Activated CD4-positive, alpha-beta memory T cell treated with anti-CD3 and anti-CD28 coated beads, Interleukin-2, amount 10 ng/mL, durations not matched to agents 7 days and 5 days (primary cell): ENCODE measurements at places on chromosomes 3 and 15.

DNA sequence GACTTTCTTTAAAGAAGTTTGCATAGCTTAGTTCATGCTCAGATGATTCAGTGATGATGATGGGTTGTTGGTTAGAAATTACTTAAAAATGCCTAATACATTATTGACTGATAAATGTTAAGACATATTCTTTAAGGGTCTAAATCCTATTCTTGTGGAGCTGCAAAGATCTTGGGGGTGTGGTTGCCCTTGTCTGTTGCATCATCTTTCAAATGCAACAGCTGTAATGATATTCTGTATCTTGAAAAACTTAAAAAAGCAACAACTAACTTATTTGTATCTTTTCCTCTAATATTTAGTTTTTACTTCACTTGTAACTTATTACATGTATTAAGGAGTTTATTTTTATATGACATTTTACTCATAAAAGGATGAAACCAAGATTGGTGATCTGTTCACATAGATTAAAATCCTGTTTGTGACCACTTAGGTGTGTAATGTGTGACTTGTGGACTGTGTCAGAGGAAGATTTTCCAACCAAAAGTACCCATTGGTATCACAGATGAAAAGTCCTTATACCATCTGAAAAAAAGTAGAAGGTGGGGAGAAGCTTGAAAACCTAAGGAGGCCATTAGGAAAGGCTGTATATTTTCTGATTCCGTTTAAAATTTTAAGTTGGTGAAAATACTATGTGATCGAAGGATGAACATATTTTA lies 142.8 kb downstream of the IGF1R start:
- no peak for DNase-seq

DNA sequence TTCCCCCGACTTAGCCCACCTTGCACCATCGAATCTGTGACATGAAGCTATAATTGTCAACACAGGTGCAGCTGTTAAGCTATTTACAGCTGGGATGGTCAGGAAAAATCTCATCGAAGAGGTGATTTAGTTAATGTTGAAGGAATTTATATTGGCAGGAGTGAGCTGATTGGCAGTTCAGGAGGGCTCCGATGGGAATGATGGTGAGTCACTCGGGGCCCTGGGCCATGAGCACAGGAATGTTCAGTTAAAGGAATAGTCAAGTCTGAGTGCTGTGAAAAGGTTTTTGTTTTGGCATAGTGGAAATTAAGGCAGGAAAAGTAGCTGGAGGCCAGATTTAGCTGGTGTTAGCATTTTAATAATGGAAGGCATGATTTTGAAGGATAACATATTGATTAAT lies 95.7 kb downstream of the OXSM start:
- no peak for DNase-seq

DNA sequence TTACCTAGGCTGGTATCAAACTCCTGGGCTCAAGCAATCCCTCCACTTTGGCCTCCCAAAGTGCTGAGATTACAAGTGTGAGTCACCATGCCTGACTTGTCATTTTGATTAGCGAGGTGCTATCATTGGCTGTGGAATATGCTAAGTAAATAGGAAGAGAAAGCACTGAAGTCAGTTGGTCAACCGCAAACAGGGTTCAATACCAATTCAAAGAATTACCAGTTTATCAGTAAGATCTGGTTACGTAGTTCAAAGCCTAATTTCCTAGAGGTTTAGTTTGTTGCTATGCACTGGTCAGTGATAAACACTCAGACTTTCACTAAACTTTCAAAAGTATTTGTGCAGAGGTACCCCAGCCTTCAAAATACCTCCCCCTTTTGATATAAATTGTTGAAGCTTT lies 29.5 kb downstream of the GLB1 start:
- DNase-seq: peak; percentile 44

- no peak for DNase-seq
These were observed 140.2 kb downstream of the CACNA2D3 start for GRCh38 chr3:54262541-54262940.

- DNase-seq: no peak
These were observed 3.1 kb upstream of the A4GNT start for GRCh38 chr3:138135146-138135832.
